ENCODE measurements at places on chromosomes 6 and 20.

- no peak for ATAC-seq
Measured at GRCh38 chr6:152112491-152113261, 305.2 kb downstream of the ESR1 start.

DNA sequence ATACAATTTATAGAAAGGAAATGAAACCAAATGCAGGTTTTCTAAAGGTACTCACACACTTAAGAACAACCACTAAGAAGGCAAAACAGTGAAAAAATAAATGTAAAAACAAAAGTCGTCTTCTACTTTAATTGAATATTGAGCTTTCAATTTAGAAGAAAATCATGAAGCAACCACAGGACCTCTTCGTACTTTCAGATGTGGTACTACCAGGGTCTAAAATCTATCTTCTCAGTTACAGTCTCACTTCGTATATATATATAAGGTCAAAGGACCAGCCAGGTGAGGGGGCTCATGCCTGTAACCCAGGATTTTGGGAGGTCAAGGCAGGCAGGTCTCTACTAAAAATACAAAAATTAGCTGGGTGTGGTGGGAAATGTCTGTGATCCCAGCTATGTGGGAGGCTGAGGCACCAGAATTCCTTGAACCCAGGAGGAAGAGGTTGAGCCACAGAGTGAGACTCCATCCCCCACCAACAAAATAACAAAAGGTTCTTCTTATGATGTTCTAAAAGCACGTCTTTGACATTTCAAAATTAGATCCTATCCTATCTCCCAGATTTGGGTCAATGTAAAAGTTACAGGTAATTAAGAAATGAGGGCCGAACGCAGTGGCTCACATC is 12.5 kb downstream of the ROMO1 start:
- no peak for ATAC-seq

DNA sequence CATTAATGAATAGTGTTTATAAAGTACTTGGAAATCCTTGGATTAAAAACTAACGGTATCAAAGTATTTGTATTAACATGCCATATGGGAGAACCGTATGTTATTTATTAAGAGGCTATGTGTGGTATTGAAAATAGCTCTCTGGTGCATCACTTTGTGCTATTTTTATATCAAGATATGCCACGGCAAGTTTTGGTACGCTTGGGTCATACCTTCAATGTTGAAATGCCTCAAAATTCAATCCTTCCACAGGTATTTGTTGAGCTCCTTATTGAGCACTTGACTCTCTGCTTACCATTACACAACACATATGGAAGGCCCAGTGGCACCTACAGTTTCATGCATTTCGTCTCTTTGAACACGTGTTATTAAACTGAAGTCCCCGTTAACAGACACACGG is 647.9 kb downstream of the KIF16B start:
- no peak for ATAC-seq

GRCh38 chr6:90049295-90049694 is 155.0 kb downstream of the GJA10 start:
- no peak for ATAC-seq

- no peak for ATAC-seq
Measured at GRCh38 chr20:32569018-32569379, 16.1 kb downstream of the NOL4L start.

DNA sequence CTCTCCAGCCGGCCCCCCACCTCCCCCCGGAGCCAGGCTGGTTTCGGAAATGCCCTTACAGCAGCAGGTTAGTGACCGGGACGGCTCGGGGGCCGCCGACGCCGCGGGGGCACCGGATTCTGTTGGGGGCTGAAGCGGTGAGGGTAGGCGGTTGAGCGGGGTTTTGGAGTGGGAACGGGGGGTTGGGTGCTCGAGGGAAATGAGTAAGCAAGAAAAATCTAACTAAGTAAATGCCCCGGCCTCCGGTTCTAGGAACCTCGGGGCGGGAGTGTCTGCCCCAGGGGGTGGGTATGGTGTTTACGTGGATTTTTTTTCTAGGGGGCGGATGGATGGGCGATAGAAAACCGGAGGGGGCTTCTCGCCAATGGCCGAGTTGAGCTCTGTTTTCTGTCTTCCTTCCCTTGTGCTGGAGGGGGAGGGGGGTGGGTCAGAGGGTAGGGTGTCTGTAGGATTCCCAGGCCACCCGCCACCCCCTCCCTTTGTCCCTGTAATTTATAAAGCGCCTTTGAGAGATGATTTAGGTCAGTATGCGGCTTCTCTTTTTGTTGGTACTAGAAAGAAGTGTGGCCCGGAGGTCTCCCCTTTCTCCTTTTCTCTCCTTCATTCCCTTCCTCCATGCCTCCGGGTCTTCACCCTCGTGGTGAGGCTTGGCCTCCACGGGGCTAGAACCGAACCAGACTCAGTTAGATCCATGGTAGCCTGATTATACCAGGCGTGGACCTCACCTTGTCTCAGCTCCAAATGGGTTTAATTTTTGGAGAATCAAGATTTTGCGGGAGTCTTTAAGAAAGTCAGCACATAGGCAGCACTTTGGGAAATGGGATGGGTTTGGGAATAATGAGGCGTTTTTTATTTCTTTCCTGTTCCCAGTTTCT is 2.3 kb downstream of the E2F3 start:
- ATAC-seq = peak; percentile 0

GRCh38 chr20:23644164-23644563 is 6.4 kb upstream of the CST3 start:
- ATAC-seq = no peak

GRCh38 chr6:81777586-81778268 is 25.2 kb upstream of the TENT5A start:
- ATAC-seq = no peak

GRCh38 chr6:16393326-16393725 is 154.9 kb downstream of the GMPR start:
- no peak for ATAC-seq

DNA sequence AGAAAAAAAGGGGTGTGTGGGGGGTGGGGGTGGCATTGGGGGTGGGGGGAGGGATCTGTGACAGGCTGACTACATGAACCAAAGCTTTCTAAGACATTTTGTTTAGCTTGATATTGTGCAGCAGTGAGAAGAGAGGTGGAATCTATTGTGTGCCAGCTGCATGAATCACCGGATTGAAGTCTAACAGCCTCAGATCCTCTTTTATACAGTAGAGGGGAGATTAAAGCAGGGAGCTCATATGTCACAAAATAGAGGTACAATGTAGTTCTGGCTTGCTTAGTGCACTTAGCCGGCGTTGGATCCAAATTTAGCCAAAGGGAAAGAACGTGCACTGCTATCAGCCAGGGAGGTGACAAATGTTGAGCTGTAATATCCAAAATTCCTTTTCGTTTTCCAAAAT is 404.2 kb upstream of the CITED2 start:
- peak; percentile 98 for ATAC-seq

GRCh38 chr20:6855796-6856195 is 88.3 kb downstream of the BMP2 start:
- ATAC-seq = no peak

DNA sequence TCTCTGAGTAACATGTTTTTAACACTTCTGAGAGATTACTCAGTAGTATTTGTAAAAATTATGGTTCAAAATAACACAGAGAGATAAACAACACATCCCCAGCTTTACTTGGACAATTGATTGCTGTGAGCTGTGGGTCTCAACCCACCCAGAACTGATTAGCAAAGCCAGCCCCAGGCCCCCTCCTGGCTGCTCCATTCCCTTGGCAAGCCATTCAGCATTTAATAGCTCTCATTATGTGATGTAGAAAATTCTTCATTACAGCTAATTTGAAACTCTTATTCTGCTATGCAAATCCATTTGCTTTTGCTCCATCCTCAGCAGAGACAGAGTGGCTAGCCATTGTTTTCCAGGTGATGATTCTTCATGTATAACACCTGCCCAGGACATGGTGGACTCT is 16.6 kb upstream of the SIRT5 start:
- ATAC-seq = no peak

GRCh38 chr6:72464246-72464645 is 157.6 kb upstream of the KCNQ5 start:
- ATAC-seq = no peak

GRCh38 chr6:109296452-109296851 is 85.8 kb downstream of the CD164 start:
- ATAC-seq = no peak

- ATAC-seq = peak; percentile 14
Measured at GRCh38 chr6:16273256-16273655, 34.9 kb downstream of the GMPR start.

- ATAC-seq = no peak
Measured at GRCh38 chr6:71855406-71855805, 30.9 kb upstream of the RIMS1 start.

DNA sequence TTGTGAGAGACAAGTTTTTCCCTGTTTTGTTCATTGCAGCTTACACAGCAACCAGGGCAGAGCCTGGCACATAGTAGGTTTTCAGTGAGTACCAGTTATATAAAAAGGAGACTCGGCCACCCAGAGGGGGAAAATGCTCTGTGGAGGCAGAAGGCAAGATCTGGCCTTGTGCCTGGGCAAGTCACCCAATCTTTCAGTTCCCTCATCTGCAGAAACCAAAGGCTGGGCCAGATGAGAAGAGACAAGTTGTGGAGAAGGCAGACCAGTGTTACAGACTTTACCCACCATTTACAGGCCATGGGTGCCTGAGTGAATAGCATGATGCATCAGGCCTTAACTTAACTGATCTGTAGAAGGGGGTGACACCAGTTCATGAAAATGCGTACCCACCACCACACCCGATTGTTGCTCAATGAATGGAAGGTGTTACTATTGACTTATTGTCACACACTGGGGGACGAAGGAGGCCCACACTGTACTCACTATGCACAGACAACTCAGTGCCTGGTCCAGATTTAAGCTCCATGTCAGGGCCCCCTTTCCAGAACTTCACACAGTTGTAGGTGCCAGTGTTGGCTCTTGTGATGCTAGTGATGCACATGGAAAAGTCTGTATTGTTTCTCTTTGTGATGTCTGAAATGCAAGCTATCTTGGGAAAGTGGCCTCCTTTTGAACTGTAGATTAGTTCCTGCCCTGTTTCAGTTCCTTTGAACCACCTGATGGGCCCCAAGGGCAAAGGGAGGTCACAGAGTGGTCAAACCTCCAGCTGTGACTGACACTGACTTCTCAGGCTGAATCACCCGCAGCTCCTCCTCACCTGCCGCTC is 64.3 kb upstream of the SIRPG start:
- no peak for ATAC-seq

DNA sequence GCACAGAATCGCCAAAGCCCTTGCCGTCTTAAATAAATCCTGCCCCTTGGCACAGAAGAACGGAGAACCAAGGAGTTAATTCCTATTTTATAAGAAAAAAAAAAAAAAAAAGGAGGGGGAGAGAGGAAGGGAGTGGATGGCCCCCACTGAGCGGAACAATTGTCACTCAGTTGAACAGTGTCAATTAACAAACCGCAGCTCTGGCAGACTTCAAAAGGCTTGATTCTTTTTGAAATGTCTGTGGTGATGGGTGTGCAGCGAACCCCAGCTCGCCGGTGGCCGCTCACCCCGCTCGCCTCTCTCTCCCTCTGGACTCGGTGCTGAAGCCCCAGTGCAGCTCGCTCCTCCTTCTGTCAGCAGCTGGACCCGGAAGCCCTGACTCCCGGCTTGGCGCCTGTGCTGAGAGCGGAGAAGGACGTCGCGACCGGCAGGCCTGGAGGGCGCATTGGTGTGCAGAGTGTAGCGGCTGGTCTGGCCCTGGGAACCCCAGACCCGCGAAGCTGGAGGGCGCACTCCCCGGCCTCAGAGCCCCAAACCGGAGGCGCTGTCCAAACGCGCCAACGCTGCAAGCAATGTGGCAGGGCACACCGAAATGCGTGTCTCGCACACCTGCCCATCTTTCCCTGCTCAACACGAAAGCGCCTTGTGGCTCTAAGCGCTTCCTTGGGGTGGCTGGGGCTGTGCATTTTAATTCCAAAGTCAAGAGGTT is 3.4 kb downstream of the LINC00237 start:
- ATAC-seq = peak; percentile 28

- ATAC-seq = no peak
Measured at GRCh38 chr6:167711768-167712730, 114.7 kb upstream of the AFDN start.

DNA sequence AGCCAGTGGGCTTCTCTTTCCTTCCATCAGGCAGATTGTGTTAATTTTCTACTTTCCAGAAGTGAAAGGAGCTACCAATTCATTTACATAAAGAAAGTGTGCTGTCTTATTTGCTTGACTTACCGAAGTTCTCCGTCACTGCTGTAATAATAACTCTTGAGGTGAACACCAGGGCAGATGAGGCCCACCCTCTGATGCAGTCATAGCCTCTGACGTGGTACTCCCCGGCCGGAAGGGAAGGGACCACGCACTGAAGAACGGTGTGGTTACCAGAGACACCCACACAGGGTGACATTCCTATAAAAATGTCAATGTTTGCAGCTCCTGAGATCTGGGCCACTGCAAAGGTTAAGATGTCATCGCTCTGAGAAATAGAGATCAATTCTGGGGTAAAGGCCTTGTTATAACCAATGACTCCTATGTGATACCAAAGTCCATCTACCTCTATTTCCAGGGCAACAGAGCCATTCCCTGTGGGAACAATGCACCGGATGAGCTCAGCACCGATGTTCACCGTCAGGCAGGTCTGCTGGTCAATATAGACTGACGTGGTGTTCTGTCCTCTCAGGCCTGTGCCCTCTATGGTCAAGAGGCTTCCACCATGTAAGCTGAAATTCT is 62.9 kb downstream of the PKHD1 start:
- no peak for ATAC-seq

- no peak for ATAC-seq
Measured at GRCh38 chr6:3370361-3371221, 86.3 kb downstream of the SLC22A23 start.

GRCh38 chr6:155782739-155783459 is 327.3 kb upstream of the NOX3 start:
- peak; percentile 80 for ATAC-seq

DNA sequence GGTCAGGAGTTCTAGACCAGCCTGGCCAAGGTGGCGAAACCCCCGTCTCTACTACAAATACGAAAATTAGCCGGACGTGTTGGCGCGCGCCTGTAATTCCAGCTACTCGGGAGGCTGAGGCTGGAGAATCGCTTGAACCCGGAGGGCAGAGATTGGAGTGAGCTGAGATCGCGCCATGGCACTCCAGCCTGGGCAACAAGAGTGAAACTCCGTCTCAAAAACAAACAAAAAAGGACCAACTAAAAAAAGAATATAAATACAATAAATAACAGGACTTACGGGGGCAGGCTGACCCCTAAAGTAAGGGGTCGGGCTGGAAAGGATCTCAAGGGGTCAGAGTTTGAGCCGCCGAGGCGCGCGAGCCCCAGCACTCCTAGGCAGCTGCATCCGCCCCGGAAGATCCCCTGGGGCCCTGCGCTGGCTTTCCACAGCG is 509 bp upstream of the TPD52L2 start:
- no peak for ATAC-seq

DNA sequence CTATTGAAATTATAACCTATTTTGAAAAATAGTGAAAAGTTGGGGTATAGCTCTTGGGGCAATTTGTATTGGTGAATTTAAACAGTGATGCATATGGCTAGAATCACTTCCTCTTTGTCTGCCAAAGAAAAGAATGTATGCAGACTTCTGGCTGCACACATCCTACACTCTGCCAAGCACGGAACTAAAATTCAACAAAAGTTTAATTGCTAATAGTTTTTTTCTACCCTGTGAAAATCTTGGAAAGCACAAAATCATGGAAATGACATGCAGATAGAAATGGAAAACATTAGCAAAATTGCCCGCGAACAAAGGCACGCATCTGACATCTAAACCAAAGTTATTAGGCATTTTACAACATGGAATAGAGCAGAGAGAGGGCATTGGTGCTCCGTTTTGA is 106.4 kb upstream of the PDE10A start:
- no peak for ATAC-seq
